ENCODE measurements at places on chromosomes 5 and 9. TPM values are rescaled to one million over a fixed set of nuclear protein-coding genes. Genes with fewer than 3 reads are reported as not detected.

Gene PIP5KL1
- total RNA-seq, result 1.4 TPM

Gene CYSRT1
- total RNA-seq, result 0.33 TPM

Gene PHAX
- total RNA-seq, result 37.1 TPM

Gene BTNL3
- not detected for total RNA-seq

Gene C5orf58
- not detected for total RNA-seq

All from smooth muscle cell of the pulmonary artery (primary cell).